ENCODE measurements at places on chromosomes 13 and 19. TPM values are rescaled to one million over a fixed set of nuclear protein-coding genes. Genes with fewer than 3 reads are reported as not detected.

GGACT gene
- 9.8 TPM for polyA plus RNA-seq

FFAR2 gene
- polyA plus RNA-seq = 0.20 TPM

ZNF525 gene
- 14.0 TPM for polyA plus RNA-seq

GRCh38 chr13:85529218-85529594 is 270.0 kb downstream of the SLITRK6 start:
- DNase-seq = no peak

- DNase-seq = no peak
These were observed 482.2 kb downstream of the SLITRK5 start for GRCh38 chr13:88153353-88153752.
